ENCODE measurements at places on chromosomes 4 and X.

- DNase-seq = no peak
These were observed 88.5 kb upstream of the GPR34 start for GRCh38 chrX:41600291-41600690.

GRCh38 chr4:87058356-87059073 is 123.7 kb downstream of the AFF1 start:
- DNase-seq = peak; percentile 60

- no peak for DNase-seq
These were observed 2197.7 kb downstream of the ARAP2 start for GRCh38 chr4:34046580-34046979.

DNA sequence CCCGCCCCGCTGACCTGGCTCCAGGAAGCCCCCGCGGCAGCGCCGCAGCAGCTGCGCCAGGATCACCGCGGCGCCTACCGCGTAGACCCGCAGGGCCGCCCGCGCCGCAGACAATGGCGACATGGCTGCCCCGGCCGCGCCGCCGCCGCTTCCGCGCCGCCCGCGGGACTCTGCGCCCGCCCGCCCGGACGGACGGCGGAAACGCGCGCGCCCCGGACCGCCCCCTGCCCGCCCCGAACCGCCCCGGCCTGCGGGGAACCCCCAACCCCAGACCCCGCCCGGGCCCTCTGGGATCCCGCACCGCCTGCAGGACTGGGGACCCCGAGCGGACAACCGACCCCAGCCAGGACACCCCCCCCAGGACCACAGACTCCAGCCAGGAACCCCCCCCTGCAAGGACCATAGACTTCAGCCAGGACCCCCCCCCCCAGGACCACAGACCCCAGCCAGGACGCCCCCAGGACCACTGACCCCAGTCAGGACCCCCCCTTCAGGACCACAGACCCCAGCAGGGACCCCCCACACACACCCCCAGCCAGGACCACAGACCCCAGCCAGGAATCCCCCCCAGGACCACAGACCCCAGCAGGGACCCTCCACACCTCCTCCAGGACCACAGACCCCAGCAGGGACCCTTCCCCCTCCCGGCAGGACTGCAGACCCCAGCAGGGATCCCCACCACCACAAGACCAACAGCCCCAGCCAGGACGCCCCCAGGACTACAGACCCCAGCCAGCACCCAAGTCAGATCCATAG is at the start of the genes DHRSX and ZBED1:
DHRSX (minus strand) TSS at position 174 of the 756 bp plus-strand sequence; CDS start at position 123, 51 bp downstream.
ZBED1 (minus strand) TSS at position 174 of the 756 bp plus-strand sequence. CDS start 10,257 bp downstream, outside the sequence.
- peak; percentile 60 for DNase-seq

- DNase-seq = no peak
These were observed 25.1 kb downstream of the DDX60 start for GRCh38 chr4:168293386-168293975.

- DNase-seq = no peak
These were observed 73.9 kb downstream of the NSG1 start for GRCh38 chr4:4460759-4461158.

GRCh38 chr4:67052814-67053675 is 492.3 kb downstream of the CENPC start:
- DNase-seq = no peak

- DNase-seq = no peak
These were observed 542.0 kb downstream of the GBA3 start for GRCh38 chr4:23234716-23235115.

DNA sequence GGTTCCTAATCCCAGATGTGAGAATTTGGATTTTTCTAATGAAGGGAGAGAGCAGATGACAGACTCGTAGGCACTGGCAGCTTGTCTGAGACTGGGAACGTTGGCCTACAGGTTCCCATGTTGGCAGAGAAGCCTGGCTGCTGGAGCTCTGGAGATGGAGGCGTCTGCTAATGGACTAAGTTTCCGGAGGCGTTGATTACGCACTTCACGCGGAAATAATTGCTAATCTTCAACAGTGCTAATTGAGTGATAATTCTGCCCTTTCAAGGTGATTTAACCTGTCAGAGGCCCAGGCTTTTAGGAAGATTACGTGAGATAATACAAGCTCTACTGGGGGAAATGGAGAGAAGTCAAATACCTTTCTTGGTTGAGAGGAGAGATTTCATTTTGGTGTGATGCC is 77.4 kb downstream of the PSAPL1 start:
- no peak for DNase-seq

GRCh38 chrX:48897157-48897624 is 377 bp downstream of the TIMM17B start:
- DNase-seq = peak; percentile 59

DNA sequence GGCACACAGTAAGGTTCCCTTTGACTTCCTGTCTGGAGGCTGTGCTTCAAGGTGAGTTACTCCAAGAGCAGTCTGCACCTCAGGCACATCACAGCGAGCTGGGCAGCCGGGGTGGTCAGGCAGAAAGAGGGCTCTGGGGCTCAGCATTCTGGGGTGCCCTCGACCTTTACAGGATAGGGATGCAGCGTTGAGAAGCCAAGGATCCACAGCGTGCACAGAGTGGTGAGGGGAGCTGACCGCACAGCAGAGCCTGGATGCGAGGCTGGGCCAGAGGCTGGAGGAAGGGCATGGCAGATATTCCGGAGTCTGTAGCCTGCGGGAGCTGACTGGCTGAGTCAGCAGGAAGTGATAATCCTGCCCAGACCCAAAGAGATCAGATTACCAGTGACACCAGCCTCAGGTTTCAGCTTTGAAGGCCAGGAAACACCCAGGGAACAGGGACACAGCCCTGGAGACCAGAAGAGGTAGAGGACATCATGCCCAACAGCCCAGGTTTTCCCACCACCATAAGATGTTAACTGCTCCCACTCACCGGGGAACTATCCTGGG is 38.4 kb upstream of the PDLIM3 start:
- no peak for DNase-seq

- no peak for DNase-seq
These were observed 10.0 kb upstream of the MTM1 start for GRCh38 chrX:150558424-150558823.

GRCh38 chr4:172352356-172352755 is 539.2 kb downstream of the GALNTL6 start:
- DNase-seq = no peak

GRCh38 chr4:80172203-80172602 is 25.1 kb upstream of the PRDM8 start:
- no peak for DNase-seq

DNA sequence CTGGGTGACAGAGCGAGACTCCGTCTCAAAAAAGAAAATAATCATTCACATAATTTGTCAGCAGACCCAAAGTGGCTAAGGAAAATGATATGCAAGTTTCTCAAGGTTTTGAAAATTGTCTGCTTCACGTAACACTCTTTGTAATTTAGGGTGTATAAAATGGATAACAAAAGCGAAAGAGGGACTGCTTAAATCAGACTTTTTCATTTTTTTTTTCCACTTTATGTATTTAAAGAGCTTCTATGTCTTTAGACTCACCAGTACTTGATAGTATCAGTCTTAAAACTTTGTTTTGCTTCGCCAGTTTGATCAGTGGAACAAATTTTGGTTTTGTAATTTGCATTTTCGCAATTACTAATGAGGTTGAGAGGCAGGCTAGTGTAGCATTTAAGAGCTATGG is 34.6 kb downstream of the USP9X start:
- DNase-seq = no peak

- DNase-seq = no peak
These were observed 110.4 kb upstream of the TBC1D9 start for GRCh38 chr4:140866492-140867005.

DNA sequence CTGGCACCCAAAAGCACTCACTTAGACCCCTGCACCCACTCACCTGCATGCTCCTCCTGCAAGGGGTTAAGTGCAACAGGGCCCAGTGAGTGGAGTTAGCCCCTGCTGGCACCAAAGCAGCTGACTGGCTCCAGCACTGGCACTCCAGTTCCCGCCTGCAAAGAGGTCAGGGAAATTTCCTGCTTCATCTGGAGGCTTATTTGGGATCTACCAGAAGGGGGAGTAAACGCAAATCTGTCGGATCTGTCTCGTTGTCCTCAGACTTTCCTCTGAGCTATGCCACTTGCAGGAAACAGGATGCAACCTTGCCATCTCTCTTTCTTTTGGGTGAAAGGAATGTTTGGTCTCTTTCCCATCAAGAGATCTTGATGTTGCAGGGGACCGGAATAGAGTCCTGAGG is 435.6 kb downstream of the PCDH10 start:
- no peak for DNase-seq

GRCh38 chr4:95539106-95539505 is 9.7 kb downstream of the UNC5C start:
- DNase-seq = no peak

DNA sequence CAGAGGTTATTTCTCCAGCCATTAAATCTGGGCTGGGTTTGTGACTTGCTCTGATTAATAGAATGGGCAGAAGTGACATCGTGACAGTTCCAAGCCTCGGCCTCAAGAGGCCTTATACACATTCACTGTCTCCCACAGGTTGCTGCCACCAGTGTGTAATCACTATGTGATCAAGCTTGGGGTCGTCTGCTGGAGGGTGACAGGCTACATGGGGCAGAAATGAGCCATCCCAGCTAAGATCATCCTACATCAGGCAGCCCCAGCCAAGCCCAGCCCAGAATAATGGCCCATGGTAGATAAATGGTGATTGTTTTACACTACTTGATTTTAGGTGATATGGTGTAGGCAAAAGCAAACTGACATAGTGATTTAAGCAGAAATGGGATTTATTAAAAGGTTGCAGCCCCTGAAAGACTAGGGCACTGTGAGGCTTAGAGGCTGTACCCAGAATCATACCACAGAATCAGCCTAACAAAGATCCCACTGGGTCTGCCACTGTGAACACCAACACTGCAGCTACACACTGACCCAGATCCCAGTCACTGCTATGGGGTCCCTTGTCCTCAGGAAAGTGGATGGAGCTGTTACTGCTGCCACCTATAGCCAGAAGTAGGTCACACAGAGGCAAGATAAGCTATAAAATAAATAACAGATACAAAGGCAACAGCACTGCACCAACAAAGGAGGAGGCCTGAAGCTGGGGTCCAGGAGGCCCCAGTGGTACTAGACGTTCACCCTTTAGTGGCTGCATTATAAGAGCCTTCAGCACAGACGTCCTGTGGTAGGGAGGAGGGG is 159.6 kb upstream of the RBPJ start:
- DNase-seq = no peak

- DNase-seq = no peak
These were observed 16.8 kb downstream of the MEPE start for GRCh38 chr4:87849612-87850011.

GRCh38 chrX:1190596-1191145 is 21.8 kb downstream of the CRLF2 start:
- no peak for DNase-seq

DNA sequence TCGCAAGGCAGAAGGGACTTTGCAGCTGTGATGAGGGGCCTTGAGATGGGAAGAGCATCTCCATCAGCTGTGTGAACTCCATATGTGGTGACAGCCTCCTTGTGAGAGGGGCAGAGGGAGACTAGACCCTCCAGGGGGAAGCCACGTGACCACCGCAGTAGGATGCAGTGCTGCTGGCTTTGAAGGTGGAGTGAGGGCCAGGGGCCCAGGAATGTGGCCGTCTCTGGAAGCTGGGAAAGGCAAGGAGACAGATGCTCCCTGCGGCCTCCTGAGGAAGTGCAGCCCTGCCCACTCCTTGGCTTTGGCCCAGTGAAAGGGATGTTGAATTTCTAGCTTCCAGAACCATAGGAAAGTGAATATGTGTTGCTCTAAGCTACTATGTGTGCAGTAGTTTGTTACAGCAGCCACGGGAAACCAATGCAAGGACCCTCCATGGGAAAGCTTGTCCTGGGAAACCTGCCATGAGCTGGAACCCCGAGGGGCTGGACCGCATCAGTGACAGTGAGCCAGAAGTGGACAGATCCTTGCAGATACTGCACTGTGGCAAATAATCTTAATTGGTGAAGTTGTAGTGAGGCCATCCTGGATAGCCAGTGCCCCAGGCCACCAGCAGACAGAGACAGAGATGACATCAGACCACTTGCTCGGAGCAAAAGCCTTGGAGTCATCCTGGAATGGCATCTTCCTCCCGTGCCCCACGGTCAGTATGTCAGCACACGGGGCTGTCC is 35.4 kb upstream of the SORCS2 start:
- DNase-seq = no peak

- no peak for DNase-seq
These were observed 43.3 kb upstream of the RASSF6 start for GRCh38 chr4:73663576-73663975.

DNA sequence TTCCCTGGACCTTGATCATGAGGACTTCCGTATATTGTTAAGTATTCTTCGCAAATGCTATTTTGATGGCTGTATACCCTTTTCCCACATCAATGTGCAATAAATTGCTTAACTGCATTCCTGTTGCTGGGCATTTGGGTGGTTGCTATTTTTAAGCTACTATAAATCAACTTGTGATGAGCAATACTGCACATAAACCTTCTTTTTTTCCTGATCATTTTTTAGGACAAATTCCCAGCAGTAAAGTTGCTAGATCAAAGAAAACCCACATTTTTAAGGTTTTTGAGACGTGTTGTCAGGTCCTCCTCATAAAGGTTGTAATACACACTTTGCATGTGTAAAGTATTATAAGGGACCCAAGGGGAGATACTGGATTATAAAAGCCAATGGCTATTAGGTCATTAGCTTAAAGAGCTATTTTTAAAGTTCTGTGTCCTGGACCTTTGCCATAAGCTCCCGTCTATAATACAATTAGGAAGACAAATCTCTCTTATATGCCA is 35.6 kb downstream of the LIMCH1 start:
- no peak for DNase-seq

- DNase-seq = no peak
These were observed 159.5 kb downstream of the KLHL13 start for GRCh38 chrX:117957128-117957527.

DNA sequence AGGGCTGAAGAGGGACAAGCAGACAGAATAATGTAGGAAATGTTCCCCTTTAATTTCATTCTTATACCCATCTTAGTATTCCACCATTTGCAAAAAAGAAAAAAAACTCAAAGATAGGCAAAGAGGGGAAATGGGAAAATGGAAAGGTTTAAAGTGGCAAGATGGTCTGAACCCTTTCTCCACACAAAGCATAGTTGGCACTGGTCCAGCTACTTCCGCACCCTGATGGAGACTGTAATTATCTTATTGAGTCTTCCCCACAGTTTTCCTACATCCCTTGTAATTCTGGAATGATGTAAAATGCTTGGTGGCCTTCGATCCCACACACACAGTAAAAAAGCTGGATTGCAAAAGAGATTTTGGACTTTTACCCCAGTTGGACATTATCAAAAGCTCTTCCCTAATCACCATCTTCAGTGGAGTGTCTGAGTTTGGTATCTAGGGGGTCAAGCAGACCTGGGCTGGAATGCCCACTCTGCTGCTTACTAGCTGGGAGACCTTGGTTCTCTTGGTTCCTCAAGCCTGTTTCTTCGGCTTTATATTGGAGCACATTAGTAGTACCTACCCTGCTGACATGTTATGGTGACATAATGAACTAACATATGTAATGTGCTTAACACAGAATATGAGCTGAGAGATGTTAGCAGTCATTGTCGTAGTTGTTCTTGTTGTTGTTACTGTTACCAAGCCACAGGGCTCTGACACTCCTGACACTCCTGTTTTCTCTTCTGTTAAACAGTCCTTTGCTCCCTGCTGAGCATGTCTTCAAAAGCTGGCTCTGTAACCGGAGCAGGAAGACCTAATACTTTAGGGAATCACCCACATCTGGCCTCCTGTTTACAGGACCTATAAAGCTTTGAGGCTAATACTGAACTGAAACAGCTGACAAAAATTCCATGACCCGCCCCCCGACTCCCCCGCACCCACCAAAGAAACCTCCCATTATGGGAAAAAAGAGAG is 4.7 kb downstream of the SRPX2 start:
- no peak for DNase-seq

GRCh38 chr4:89266128-89266527 is 41.5 kb downstream of the GPRIN3 start:
- DNase-seq = no peak

All from stimulated activated CD4-positive, alpha-beta T cell treated with anti-CD3 and anti-CD28 coated beads, Interleukin-4, amount 100 ng/mL, for 1 hour (primary cell).